ENCODE measurements at places on chromosomes 7 and 10.

GRCh38 chr7:116577320-116577871 is 52.6 kb downstream of the CAV1 start:
- DNase-seq = no peak

GRCh38 chr10:48670978-48671913 is 13.4 kb upstream of the WDFY4 start:
- DNase-seq = no peak

DNA sequence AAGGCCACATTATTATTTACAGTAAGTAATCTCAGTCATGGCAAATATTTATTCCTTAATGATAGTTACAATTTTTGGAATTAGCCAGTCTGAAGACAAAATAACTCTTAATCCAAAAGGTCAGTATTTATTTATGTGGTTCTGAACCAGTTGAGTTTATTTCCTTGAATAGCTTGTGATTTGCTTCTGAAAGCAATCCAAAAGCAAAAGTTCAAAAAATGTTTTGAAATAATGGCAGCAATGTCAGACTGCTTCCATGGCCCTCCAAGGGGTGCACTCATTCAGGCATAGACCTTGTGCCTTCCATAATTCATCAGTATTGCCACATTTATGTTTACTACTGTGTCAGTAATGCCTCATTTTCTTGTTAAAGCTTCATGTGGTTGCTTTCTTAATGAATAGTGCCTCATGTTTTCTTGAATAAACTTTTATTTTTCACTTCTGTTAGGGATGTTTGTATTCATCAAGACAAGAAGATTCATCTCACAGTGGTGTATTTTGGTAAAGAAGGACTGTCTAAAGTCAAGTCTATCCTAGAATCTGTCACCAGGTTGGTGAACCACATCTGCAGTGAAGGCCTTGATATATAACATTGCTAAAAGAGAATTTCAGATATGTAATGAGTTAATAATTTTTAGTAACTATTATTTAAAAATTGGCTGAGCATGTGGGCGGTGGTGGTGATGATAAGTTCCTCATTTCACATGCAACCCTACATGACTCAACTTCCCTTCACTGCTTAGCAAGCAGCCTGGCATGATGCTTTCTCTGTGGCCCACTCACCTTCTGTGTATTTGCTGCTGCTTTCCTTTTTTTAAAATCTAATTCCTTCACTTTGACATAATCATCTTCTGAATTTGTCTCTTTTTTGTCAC is 22.0 kb downstream of the CSGALNACT2 start:
- DNase-seq = no peak

DNA sequence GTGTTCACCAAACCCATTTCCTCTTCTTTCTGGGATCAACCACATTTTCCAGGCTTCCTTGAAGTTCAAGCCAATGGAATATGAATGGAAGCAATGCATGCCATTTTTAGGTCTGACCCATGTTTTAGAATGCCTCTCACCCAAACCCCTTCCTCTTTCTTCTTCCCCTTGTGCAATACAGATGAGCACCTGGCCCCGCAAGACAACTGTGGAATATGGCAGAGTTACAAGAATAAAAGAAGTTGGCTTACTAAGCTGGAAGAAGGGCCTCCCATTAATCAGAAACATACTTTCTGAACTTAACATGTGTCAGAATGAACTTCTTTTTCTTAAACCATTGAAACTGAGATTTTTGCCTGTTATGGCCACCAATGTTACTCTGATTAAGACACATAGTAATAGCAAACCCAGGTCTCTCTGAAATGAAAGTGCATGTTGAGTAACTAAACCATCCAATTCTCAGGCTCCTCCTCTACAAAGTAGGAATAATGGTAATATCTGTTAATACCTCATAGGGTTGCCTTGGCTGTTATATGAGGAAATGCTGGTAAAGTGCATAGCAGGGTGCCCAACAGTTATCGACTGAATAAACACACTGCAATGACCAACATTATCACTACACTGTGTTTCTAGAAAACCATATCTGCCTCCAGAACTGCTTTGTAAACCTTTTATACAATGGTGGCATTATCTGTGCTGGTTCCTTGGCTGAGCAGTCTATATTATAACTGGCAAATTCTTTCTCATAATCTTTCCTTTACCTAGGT is 382.2 kb upstream of the NRP1 start:
- DNase-seq = no peak

GRCh38 chr7:96179341-96179740 is 142.6 kb downstream of the SLC25A13 start:
- no peak for DNase-seq

- DNase-seq = peak; percentile 82
Measured at GRCh38 chr7:80937336-80937735, 18.5 kb upstream of the SEMA3C start.

DNA sequence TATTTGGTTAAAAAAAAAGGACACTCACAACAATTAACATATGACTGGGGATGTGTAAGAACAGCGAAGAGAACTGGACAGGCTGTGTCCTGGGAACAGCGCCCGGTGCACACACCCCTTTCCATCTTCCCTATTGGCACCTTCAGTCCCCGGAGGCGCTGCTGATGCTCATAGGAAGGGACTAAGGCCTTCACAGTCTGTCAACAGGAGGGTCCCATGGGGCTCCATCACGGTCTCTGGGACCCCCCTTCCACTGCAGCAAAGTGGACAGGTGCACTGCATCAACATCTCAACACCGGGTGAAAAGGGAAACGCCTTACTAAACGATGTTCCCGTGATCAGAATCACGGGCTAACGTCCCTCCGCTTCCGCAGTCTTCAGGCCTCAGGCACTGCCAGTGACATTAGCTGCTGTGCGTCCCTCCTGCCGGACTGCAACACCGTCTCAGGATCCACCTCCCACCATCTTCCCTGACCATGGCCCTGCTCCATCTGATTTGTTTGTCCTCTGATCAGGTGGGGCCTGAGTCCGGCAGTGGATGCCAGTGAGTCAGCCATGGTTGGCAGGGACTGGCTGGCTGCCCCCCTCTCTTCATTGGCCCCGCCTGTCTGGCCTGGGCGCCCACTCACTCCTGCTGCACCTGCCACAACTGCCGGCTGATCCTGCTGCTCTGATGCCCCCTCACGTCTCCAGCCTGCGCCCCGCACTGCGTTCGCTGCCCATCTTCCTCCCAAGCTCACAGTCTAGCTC is 614.7 kb downstream of the DNAJB6 start:
- no peak for DNase-seq

DNA sequence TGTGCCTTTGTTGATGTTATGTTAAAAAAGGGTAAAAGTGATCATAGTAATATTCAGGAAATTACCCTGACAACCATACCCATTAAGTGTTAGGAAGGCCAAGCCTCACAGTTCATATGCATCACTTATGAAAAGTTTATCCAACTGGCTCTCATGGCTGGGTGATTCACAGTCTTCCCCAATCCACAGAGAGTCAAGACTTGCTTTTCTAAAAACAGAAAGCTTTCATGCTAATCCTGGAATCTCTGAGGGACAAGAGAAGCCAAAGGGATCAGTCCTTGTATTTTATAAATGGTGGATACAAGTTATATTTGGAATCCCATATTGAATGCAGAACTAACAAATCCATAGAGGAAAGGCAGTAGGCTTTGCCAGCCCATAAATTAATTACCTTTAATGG is 218.3 kb downstream of the JAZF1 start:
- no peak for DNase-seq

DNA sequence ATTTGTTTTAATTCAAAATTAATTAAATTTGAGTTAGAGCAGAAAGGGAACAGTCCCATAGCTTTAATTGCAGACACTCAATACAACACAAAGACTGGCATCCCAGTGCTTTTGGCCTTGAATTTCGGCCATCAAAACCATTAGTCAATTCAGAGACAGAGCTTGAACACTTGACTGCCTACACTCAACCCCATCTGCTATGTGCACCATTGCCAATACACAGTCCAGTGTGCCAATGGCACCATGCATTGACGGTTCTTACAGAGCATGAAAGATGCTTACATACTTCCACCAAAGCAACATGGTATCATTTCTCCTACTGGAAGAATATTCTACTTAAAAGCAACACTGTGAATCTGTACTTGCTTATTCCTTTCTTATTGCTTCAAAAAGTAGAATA is 43.6 kb upstream of the LRRTM3 start:
- no peak for DNase-seq

- no peak for DNase-seq
Measured at GRCh38 chr10:50447691-50448090, 176.1 kb downstream of the SGMS1 start.

GRCh38 chr7:136148920-136149319 is 171.8 kb upstream of the MTPN start:
- no peak for DNase-seq

- DNase-seq = no peak
Measured at GRCh38 chr7:37482505-37482904, 33.8 kb upstream of the ELMO1 start.

DNA sequence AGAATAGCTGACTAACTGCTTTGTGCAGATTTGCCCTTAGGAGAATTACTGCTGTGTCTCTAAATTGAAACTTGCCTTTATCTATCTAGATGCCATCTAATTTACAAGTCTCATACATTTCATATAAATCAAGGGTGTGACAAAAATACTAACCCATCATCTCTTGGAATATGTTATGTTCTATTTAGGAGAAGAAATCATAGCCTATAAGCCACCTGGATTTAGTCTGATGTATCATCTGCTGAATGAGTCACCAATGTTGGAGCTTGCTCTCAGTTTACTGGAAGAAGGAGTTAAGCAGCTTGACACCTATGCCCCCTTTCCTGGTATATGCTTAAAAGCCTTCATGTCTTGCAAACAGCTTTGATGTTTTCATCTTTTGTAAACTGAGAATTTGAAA is 43.5 kb downstream of the NUP205 start:
- no peak for DNase-seq

- no peak for DNase-seq
Measured at GRCh38 chr10:122329416-122329815, 45.1 kb upstream of the PLEKHA1 start.

DNA sequence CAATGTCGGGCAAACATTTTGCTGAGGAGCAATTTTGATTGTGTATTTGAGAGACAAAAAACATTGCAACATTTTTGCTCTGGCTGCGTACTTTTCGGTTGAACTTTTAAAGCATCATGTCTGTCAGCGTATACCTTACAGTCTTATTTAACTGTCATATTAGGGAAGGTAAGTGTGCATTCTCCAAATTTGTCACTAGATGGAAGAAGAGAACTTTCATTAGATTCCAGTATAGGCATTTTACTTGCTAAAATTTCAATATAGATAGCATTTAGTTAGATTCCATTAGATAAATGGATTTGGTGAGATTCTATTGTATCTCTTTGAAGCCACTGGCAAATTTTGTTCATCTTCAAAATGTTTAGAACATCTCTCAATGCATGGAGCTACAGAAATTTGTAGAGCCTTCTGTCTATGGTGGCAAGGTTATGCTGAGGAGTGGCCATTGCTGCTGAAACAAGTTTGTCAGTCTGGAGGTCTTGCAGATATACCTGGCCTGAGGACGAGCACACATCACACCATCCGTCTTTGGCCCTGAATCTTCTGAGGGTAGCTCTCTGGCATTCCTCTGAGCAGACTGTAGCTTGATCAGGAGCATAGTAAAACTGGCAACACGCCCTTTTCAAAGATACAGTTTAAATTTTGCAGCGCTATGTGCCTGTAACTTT is 437.5 kb upstream of the MBL2 start:
- peak; percentile 61 for DNase-seq

DNA sequence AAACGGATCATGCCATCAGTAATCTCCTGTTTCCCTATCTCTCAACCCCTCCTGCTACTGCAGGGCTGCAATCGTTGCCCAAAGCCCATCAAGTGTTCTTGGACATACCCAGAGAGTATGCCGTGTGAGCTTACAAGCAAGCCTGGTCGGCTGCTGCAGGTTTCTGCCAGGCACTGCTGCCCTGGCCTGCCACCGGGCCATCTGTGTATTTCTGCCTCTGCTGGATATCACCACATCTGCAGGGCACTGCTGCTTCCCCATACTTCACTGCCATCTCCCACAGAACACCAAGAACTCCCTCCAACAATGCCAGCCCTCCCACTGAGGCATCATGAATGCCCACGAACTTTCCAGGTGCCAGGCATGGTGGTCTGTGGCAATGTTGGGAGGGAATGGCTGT is 138.2 kb upstream of the SORCS3 start:
- no peak for DNase-seq

GRCh38 chr10:4266416-4267085 is 481.5 kb upstream of the KLF6 start:
- no peak for DNase-seq

GRCh38 chr10:14355750-14356149 is 25.0 kb upstream of the FRMD4A start:
- DNase-seq = no peak

- no peak for DNase-seq
Measured at GRCh38 chr10:97540669-97541500, 31.7 kb upstream of the ANKRD2 start.

DNA sequence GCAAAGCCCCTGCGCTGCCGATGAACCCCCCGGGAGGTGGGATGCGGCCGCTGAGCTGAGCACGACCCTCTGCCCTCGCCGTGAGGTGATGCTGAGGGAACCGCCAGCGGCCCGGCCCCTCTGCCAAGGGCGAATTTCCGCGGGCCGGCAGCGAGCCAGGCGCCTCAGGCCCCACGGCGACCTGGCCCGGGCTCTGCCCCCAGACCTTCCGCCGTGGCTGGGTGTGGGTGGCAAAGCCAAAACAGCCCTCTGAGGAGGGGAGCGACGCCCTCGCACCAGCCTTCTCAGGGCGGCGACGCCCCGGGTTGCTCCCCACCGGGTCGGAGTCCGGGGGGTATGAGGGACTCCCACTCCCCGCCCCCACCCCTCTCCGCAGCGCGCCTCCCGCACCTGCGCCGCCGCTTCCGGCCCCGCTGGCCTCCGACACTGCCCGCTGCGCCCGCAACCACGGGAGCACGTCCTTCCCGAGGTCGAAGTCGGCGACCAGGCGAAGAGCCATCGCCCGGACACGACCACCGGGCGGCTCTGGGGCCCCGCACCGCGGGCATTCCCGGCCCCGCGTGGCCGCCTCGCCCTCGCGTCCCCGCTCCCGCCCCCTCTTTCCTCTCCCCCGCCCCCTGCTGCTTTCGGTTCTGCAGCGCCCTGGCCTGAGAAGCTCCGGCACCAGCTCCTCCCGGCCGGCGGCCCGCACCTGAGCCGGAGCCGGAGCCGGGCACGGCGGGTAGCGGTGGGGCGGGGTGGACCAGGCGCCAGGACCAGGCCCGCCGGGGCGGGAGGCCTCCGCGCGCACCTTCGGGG is at the start of gene GSAP:
Gene GSAP, minus strand, starts transcription at position 527 of the 798 bp plus-strand sequence. Its CDS starts 28 bp downstream, at position 499.
- DNase-seq = peak; percentile 90

DNA sequence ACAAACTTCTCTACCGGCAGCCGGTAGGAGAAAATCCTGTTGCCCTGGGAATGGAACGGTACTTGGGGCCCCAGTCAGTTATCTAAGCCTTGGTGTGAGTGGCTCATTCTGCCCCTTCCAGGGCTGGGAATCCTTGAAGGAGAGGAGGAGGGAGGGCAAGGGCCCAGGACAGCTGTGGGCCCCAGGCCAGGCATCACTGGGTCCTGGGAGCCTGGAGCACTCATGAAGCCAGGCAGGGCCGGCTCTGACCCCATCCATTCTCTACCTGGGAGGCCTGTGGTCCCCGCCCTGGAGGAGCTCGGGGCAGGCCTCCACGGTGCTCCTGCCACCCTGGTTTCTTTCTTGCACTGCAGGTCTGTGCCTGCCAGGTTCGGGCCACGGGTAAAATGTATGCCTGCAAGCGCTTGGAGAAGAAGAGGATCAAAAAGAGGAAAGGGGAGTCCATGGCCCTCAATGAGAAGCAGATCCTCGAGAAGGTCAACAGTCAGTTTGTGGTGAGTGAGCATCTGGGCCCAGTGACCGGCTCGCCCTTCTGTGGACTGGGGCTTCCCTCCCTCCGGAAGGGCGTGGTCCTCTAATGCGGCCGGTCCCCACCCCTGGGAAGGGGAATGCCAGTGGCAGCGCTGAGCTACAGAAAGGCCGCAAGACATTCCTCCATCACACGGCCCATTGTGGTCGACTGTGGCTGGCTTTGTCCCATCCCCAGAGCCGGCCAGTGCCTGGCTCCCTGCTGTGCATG is 111.3 kb downstream of the RGS10 start:
- no peak for DNase-seq

Measured in NCI-H1417 (cell line).